CD4-positive, alpha-beta T cell treated with Interleukin-4 for 4 hours (primary cell): ENCODE measurements at places on chromosomes 1 and 21.

DNA sequence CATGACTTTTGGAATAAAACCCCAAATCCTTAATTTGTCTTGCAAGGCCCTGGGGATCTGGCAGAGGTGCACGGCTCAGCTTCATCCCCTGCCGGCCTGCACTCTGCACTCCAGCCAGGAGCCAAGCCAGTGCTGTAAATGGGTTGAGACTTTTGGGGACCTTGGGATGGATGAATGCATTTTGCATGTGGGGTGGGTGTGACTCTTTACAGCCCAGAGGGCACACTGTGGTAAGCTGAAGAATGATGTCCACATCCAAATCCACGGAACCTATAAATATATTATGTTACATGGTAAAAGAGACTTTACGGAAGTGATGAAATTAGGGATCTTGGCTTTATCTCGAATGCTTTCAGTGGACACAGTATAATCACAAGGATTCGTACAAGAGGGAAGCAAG is 177.8 kb downstream of the EDEM3 start:
- no peak for DNase-seq

- DNase-seq, result no peak
Measured at GRCh38 chr21:42559326-42559725, 45.7 kb downstream of the SLC37A1 start.

DNA sequence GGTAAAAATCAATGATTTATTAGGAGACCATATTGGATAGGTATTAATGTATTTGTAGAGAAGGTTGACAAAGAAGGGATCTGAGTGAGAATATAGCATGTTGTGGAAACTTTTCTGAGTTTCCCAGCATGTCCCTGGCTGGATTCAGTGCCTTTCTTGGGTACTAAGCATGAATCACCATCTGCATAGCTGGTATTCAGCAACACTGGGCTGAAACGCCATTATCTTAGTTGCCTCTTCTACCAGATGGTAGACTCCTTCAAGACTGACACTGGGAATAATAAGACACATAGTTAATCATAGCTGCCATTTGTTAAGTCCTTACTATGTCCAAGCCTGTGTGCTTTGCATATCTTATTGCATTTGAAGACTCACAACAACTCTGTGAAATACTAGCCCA is 45.5 kb downstream of the ATP5PF start:
- no peak for DNase-seq

DNA sequence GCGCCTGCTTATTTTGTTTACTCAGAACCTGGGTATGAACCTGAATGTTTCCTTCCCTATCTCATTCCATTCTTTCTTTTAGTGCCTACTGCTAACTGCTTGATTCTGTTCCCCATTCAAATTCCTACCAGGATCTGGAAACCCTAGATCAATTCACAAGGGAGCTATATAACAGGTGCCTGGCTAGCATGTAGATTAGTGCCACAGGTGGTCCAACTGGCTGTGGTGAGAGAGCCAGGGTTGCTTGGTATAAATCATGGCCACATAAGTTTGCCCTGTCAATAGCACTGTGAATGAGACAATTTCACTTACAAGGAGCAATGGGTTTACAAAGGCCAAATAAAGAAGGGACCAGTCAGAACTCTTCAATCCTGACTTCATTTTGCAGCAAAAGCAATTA is 6.6 kb upstream of the PRPF38B start:
- DNase-seq, result no peak

GRCh38 chr1:109312246-109312645 is 5.4 kb upstream of the MYBPHL start:
- DNase-seq, result no peak

- no peak for DNase-seq
Measured at GRCh38 chr21:37686991-37687810, 229.1 kb downstream of the KCNJ6 start.

DNA sequence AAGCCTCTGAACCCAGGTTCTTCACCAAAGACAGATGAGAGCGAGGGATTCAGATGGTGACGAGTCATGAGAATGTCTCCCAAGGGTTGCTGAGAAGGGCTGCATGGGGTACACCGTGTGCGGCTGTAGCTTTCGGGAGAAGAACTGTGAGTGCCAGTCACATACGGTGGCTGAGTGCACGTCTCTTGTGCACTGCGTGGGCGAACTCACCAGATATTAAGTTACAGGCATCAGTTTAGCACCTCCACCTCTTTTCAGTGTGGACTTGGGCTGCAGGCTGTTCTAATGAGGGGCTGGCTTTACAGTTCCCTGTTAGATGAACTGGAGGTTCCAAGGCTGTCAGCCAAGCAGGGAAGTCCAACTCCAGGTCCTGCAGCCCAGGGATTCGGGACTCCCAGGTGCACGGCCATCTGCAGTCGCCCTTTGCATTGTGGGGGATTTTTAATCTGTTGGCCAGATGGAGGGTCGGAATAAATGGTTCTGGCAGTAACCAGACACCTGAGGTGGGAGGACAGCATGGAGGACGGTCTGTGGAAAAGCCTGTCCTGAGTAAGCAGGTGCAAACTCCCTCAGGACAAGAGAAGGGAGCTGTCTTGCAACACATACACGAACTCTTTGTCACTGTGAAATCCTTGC is 26.5 kb upstream of the AVPR1B start:
- no peak for DNase-seq

DNA sequence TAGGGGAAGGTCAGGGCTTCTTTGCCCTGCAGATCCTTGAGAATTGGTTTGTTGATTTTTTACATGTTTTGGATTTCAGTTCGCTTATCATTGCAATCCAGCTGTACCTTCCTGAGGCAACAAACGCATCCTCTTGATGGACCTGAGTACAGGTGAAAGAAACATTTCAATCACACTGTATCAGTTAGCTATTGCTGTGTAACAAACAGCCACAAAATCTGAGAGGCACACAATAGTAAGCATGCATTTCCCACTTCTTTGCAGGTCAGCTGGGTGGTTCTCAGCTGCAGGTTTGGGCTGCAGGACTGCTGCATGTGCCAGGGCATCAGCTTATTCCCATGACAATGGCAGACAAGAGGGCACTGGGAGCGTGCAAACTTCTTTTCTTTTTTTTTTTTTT is 586.4 kb downstream of the MATN1 start:
- DNase-seq, result no peak

DNA sequence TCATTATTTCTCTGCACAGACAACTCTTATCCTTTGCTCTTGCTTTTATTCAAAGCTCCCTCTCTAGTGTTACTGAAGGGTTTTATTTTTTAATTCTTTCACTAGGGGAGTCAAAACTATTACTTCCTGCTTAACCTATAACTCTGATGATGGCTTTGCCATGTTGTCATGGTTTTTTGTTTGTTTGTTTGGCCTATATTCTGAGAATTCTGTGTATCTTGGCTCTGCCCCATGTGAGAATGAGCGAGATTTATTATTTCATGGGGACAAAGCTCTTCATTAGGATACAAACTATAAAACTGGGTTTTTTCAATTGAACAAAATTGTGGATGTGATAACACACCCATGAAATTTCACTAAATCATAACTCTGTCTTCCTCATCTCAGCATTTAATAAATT is 190.5 kb upstream of the C1orf105 start:
- no peak for DNase-seq

DNA sequence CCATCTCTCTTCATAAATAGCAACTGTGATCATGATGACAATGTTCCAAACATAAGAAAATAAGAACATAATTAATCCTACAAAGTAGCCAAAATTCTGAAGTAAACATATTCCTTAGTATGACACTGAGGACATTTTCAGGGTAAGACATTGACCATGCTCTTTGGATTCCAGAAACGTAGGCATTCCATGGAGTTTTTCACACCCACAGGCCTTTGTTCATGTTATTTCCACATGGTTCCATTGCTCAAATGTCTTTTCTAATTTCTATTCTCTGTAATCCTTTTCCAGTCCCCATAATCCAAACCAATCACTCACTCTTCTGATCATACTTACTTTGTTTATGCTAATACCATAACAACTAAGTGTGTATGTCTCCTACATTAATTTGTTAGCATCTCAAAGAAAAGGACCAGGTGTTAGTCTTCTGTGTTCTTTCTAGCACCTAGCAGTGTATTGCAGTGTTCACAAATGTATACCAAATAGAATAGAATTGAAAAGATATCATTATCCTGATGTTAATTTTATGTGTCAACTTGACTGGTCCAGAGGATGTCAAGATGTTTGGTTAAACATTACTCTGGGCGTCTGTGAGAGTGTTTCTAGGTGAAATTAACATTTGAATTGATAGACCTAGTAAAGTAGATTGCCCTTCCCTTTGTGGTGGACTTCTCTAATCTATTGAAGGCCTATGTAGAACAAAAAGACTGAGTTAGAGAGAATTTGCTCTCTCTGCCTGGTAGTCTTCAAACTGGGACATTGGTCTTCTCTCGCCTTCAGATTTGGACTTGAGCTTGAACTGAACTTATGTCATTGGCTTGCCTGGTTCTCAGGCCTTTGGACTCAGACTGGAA is 516.6 kb downstream of the PTPRC start:
- DNase-seq, result no peak
